Esophagus squamous epithelium (tissue), 5 donors: ENCODE measurements at places on chromosomes 11 and 22.

GRCh38 chr22:21570398-21570797 lies 2.9 kb downstream of the UBE2L3 start:
- DNase-seq = no peak

DNA sequence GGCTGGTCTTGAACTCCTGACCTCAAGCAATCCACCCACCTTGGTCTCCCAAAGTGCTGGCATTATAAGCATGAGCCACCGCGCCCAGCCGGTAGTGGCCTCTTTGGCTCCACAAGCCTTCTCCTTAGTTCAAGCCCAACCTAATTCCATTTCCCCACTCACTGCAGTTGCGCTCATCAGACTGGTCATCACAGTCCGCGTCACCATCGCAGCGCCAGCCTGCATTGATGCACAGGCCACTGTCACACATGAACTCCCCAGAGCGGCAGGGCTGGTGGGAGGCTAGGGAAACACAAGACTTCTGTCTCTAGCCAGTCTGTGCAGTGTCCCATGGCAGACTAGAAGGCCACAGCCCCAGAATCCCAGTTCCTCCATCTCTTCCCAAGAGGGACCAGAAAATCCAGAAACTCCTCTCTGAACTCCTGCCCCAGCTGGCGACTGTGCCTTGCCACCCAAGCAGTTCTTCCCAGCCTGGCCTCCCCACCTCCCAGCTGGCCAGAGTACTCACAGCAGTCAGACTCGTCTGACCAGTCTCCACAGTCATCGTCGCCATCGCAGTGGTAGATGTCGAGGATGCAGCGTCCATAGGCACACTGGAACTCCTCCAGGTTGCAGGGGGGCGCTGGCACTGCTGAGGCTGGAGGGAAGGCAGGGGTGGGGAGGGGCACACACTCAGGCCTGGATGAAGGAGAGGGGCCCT lies 19.8 kb downstream of the LRP4 start:
- no peak for DNase-seq

DNA sequence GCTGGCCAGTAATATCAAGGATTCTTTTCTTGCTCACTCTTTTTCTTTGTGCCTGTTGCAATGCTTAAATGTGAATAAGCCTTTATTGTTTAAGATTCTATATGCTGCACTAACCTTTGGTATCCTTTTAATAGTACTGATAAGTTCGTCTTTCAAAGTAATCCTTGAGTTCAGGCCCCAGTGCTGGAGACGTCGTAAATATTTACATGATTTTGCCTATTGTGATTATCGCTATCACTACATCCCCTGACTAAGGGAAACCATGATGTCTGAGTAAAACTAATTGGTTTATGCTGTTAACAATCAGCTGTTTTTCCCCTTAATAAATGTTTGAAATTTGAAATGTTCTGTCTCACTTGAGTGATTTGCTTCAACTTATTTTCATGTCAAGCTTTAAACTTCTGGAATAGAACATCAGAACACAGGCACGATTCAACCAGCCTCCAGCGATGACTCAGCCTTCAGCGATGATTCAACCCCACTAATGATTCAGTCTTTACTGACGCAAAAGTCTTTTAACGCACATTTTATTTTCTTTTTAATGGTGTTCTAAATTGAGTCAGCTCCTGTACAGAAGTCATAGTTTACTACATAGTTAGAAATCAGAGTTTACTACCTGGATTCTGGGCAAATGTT lies 3.9 kb downstream of the HTATIP2 start:
- no peak for DNase-seq

DNA sequence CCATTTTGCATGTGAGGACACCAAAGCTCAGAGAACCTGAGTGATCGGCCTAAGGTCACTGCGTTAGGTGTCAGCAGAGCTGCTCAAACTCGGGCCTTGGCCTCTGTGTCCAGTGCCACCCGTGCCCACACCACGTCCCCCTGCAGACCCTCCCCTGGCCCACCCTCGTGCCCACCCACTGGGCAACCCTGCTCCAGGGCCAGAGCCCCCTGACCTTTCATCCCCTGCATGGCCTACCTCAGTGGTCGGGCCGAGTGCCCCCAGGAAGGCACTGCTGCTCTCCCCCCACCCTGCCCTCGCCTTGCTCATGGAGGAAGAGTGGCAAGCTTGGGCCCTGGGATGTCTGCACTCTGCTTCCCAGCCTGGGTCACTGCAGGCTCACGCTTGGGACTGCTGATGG lies 17.7 kb downstream of the B3GAT1 start:
- no peak for DNase-seq

- DNase-seq = no peak
These were observed 1.8 kb upstream of the CDPF1 start for GRCh38 chr22:46251816-46252380.

DNA sequence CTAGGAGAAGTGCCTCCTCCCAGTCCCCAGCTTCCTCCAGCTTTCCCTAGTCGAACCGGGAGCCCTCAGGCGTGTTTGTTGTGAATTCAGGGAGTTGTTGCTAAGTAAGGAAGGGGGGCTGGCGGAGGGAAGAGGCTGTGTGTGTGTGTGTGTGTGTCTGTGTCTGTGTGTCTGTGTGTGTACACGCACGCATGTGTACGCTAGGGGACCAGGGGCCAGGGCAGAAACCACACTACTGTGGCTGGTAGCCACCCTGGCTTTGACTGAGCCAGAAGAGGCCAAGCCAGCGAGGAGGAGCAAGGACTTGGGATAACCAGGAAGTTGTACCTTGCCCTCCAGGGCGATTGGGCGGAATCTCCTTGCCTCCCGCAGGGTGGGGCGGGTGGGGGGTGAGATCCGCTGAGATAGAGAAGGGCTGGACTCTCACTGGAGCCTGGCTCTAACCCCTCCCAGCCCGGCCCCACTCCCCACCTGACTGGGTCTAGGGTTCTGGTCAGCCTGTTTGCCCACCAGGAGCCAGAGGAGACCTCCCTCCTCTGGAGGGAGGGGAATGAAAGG lies 7.5 kb downstream of the BCL9L start:
- DNase-seq = no peak

DNA sequence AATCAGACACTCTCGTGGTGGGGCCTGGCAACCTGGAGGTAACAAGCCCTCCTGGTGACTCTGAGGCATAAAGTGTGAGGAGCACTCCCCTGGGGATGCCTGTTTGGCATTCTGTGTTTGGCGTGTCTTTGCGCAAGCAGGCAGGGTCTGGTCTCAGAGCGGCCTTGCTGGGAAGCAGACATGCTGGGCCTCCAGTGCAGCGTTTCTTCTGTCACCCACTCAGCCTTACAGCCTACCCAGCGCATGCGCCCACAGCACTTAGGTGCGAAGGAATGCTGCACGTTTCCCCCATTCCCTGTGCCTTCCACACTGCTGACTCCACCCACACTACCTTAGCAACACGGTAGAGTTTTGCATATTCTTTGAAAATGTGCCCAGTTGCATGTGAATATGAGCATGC lies 7.4 kb upstream of the CXCR5 start:
- no peak for DNase-seq

GRCh38 chr11:47317064-47317828 lies 35.3 kb downstream of the MYBPC3 start:
- no peak for DNase-seq

- no peak for DNase-seq
These were observed 17.2 kb downstream of the CNTF start for GRCh38 chr11:58639669-58640068.

DNA sequence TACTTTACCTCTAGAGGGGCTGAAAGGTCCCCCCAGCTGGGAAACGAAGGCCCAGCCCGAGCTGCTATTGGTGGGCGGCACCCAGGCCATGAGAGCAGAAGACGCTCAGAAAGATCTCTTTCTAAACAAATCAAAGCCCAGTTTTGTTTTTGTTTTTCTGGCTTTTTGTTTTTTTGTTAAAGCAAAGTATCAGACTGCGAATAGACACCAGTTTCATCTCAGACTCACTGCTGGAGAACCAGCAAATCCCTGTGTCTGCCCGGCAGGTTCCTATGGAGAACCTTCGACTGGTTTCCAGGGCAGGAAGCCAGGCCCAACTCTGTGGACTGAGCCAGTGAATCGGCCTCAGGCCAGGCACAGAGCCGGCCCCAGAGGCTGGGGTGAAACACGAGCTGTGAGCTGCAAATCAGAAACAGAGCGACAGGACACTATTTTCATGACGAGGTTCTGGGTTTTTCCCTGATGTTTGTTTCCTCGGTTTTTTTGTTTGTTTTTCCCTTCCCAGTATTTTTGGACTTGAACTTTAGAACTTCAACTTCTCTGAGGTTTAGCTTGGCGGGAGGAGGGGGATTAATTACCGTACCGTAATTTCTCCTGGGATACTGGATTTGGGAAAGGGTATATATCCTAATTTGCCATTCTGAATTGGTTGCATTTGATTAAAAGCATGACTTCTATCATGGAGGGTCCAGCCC lies 16.0 kb upstream of the B4GALNT4 start:
- DNase-seq = no peak

GRCh38 chr11:63553759-63554158 lies 9.4 kb downstream of the PLAAT2 start:
- DNase-seq = no peak

GRCh38 chr11:35986947-35987346 lies 43.1 kb downstream of the LDLRAD3 start:
- no peak for DNase-seq

DNA sequence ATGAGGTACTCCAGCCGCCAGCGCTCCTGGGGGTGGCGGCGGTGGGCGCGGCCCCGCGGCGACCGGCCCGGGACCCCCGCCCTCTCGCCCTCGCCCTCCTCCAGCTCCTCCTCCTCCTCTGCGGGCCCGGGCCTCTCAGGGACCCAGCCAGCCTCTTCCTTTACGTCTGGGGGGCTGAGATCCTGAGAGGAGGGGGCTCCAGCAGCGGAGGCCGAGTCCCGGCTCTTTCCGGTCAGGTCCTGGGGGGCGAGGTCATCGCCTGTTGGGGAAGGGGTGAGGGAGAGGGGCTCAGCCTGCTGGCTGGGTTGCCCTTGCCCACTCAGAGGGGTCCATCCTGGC lies 4.3 kb downstream of the ZFTA start:
- DNase-seq = no peak

DNA sequence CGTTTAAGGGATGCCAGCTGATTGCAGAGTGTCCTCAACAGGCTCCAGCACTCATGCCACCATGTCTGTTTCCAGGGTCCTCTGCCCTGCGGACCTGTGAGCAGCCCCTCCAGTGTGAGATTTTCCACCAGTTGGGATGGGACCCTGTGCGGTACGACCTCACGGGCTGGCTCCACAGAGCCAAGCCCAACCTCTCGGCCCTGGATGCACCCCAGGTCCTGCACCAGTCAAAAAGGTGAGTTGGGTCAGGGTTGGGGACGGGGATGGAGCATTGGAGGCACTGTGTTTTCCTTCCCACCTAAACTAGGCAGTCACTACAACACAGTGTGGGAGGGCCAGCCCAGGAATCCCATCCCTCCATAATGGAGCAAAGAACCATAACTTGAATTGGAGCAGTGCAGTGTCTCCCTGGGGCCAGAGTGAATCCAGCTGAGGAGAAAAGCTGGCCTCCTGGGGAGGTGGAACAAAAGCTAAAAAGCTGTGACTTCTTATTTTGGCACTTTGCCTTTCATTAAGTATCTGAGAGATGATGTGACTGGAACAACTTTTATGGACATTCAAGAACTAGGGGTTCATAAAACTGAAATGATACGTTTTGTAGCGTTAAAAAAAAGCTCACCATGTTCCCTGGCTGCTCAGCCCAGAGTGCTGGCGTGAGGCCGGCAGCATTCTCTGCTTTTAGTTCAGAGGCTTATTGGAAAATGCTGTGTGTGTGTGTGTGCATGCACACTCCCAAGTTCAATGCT lies 101.8 kb downstream of the MYO18B start:
- no peak for DNase-seq

DNA sequence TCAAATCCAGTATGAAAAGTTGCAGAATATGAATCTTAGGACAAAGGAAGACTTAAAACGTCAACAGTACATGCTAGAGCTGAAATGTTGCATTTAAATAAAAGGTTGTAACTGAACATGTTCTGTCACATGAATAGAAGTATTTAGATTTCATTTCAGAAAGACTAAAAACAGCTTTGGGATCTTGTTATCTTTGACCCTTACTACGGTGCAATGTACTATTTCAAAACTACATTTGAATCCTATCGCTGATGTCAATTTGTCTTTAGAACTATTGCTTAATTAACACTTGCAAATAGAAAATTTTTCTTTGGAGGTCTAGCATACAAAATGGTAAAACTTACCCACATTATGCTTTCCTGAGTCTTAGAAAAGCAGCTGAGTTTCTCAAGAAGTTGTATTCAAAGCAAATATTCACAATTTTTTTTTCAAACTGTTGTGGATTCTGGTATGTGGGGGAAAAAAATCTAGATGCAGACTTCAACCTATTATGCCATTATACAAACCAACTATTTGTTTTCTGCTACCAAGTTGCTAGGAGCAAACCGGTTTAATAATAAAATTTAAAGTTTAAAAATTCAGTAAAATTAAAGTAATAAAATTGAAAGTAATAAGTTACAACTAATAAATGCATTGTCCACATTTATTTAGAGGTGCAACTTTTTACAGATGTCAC lies 25.4 kb downstream of the CSTF3 start:
- DNase-seq = no peak

DNA sequence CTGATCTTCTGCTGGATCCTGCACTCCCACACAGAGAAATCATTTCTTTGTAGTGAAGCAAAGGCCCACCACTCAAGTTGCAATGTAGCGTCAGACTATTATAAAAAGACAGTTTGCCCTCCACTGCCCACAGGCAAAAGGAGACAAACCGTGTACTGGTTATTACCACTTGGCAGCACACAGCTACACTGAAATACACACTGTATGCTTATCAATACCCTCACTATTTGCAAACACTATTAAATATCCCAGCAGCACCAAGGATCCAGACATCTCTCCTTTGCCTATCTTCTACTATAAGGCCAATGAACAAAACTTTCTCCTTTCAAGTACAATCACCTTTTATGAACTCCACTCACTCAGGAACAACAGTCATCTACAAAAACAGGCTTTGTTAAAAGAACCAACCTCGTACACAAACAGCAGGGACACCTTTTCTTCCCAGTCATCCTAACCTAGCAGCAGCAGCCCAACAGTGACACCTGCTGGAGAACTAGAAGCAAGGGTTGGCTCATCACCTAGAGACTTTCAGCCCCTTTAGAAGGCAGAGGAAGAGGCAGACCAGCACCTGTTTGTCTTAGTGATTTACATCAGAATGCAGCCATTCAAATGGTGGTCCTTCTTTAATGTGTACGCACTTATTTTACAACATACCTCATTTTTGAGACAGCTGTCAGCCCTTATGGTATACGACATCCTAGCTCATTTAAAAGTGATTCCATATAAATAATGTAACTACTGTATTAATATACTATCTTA lies 56.1 kb downstream of the AMBRA1 start:
- no peak for DNase-seq

DNA sequence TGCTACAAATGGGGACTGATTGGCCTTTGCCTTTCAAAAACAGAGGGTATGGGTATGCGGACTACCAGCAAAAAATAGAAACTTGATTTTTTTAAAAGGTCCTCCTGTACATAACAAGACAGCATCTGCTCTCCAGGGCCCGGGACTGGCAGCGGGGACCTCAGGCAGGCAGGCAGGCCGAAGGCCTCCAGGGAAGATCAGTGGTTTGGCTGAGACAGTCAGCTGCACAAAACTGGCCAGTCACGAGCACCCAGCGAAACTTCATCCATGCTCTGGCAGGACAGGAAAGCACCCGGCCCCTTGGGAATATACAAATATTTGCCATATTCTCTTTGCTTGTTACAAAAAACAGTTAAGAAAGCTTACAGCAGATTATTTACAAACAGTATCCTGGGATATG lies 11.0 kb downstream of the RPL27A start:
- no peak for DNase-seq
